Stimulated activated CD8-positive, alpha-beta memory T cell treated with anti-CD3 and anti-CD28 coated beads, Interleukin-7, amount 100 ng/mL, for 1 hour (primary cell): ENCODE measurements at places on chromosomes 7 and 10.

DNA sequence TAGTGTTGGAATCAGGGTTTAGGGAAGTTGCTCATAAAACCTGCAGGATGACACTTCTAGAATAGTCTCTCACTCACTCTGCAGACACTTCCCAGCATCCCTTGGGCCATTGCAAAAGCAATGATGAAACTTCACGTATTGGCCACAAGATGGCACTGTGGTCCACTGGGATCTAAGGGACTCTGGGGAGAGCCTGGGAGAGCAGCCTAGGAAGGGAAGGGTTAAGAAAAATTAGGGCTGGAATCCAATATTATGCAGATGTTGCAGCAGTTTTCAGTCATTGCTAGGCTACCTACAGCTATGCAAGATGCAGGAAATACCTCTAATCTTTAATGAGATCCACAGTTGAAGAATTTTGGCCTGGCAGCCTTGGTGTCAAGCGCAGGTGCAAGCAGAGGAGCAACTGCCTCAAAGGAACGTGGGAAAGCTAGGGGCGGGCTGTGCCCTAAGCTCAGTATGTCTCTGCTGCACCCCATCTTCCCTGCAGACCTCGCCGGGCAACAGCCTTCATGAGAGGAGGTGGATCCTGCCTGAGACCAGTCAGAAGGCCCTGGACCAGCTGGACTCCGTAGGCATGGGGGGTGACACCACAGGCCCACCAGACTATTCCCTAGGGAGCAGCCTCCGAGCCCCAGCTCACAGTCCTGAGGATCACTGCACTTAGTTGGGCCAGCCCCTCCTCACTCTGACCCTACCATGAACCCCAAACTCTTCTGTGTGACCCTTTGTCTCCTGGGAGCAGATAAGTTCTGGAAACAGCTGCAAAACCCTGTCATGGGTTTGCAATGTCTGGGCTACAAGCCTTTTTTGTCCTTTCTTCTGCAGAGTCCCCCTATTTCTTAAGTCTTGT is 127.9 kb upstream of the PRSS58 start:
- no peak for DNase-seq

GRCh38 chr7:74290553-74290950 is 1.3 kb downstream of the CLIP2 start:
- DNase-seq = no peak

GRCh38 chr10:80136134-80136571 is 3.6 kb downstream of the PLAC9 start:
- no peak for DNase-seq

- no peak for DNase-seq
Measured at GRCh38 chr7:107582875-107583274, 2.8 kb downstream of the BCAP29 start.

DNA sequence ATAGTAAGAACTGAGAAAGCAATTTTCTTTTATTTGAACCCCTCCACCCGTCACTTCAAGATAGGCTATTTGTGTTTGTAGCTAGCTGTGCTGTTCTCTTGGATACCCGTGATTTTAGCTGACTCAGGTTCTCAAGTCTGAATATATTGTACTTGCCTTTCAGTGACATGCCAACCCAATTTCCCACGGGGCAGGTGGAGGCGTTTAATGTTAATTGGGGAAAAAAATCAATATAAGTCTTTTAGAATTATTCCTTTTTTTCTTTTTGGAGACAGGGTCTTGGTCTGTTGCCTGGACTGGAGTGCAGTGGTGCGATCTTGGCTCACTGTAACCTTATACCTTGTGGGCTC is 36.4 kb downstream of the ZRANB1 start:
- no peak for DNase-seq
